ENCODE measurements at places on chromosomes 3 and 15.

DNA sequence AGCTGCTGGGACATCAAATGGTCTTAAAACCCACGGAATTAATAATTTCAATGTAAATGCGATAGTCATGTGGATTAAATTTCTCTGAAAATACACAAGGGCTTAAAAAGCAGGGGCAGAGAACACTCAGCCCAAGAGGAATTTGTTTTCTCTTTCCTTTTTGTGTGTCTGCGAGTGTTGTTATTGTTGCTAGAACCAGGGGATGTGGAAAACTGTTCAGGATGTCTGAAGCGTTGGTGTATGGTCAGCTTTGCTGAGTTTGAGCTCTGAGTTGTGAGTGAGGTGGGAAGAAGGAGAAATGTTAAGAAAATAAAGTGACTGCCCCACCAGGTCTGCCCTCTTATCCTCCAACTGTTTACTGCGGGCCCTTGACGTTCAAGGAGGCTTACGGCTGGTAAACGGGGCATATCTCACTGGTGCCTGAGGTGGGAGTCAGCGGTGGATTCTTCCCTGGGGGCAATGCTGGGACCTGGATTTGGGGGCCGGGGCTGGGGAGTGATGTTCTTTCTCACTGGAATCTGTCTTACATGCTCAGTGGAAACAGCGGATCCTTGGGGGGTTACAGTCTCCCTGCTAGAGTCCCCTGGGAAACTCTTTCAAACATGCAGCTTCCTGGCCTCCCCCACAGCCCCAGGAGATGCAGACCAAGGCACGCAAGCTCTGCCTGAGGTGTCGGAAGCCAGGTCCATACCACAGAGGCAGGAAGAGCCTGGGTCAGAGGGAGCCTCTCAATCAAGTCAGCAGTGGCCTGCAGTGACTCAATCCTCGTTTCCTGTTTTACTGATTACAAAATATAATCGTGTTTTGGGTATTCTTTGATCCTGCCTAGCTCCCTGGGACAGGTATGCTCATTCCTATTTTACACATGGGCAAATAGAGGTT is 41.8 kb downstream of the ITGA11 start:
- no peak for DNase-seq

DNA sequence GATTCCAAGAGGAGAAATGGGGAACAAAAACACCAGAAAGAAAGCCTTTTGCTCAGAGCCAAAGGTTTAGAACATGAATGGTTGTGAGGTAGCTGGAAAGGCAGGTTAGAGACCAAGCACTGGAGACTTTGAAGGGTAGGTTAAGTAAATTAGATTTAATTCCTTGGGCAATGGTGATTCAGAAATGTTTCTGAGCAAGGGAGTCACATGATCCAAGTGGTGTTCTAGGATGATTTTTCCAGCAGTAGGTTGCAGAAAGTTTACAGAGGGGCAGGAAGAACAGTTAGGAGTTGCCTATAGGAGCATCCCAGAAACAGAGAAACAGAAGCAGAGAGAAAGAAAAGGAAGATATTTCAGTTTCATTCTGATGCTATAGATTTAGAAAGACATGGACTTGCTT is 139.8 kb downstream of the WDR76 start:
- DNase-seq, result no peak

DNA sequence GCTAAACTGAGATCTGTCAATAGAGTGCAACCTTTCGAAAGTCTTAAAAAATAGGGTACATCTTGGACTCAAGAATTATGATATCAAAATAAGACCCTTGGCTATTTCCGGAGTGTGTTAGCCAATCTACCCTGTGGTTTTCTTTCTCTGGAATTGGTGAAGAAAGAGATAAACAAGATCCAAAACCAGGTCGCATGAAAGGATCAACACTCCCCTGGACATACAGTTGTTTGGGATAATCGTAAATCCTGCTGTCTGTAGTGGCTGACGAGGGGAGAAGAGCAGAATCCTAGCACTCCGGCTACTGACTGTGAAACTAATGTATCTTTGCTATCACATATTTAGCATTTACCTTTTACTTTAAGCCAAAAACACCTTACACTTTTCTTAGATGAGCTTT is 30.9 kb downstream of the FNDC3B start:
- no peak for DNase-seq

DNA sequence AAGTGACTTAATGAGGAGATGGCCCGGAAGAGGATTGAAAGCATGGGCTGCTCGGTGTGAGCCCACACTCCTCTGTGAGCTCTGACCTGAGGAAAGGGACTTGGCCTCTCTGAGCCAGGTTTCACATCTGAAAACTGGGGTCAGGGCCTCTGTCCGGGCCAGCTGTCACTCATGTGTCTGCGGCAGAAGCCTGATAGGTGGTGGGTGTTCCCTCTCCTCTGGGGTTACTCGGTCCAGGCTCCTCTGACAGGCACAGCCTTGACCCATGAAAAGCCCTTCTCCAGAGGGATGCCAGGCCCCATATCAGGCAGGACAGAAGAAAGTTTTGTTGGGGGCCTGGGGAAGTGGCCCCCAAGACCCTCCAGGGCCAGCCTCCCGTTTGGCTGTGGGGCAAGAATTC is 131.4 kb downstream of the CHSY1 start:
- DNase-seq, result no peak

- DNase-seq, result no peak
Observed at GRCh38 chr15:96329403-96329981, 1.0 kb upstream of the NR2F2 start.

Data from CD4-positive, alpha-beta T cell treated with Interleukin-4 for 4 hours (primary cell).